ENCODE measurements at places on chromosomes 4 and X.

DNA sequence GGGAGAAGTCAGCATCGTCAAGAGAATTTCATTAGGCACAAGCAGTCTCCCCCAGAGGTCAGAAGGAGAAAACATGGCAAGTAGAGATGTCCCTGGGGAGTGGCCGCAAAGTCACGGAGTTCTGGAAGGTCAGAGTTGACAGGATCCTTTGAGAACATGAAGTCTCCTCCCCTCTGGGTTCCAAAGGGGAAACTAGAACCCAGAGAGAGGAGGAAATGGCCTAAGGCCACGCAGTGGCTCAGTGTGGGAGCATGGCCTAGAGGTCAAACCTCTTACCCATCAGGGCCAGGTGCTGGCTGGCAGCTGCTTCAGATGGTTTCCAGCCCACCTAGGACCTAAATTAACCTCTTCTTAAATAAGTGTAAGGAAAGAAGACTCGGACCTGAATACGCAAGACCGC lies 884 bp downstream of the IDH3G start:
- DNase-seq, result no peak

- no peak for DNase-seq
Observed at GRCh38 chr4:82691431-82691830, 107.2 kb downstream of the SCD5 start.

GRCh38 chr4:185096032-185096653 lies 46.9 kb upstream of the SLC25A4 start:
- DNase-seq, result no peak

- DNase-seq, result no peak
Observed at GRCh38 chrX:70669120-70669519, 224.5 kb downstream of the DLG3 start.

DNA sequence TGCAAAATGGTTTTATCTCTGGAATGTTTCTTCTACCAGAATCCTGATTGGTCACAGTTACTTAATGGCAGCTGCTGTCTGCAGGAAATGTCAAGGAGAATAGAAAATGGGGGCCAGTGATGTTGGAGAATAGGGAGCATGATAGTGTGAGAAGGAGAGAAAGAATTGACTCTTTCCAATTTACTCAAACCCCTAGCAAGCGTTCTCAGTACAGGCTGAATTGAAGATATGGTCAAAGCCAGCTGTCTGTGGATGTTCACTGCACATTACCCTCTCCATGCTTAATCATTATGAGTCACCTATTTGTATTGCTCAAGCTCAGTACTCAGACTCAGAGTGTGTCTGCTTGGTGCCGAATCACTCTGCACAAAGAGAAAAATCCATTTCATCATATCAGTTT lies 57.8 kb upstream of the FAM47B start:
- DNase-seq, result no peak

DNA sequence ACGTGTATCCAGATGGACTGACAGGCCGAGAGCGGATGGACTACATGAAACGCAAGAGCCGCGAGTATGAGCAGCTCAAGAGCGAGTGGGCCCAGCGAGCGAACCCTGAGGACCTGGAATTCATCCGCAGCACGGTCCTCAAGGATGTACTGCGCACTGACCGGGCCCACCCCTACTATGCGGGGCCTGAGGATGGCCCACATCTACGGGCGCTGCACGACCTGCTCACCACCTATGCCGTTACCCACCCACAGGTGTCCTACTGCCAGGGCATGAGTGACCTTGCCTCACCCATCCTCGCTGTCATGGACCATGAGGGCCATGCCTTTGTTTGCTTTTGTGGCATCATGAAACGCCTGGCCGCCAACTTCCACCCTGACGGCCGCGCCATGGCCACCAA lies 14.6 kb upstream of the RBM3 start:
- DNase-seq, result no peak

- DNase-seq, result no peak
Observed at GRCh38 chr4:53376900-53377299, 541 bp upstream of the FIP1L1 start.

- no peak for DNase-seq
Observed at GRCh38 chr4:139223682-139224317, 46.8 kb upstream of the ELF2 start.

- DNase-seq, result no peak
Observed at GRCh38 chr4:108331905-108332632, 163.3 kb upstream of the LEF1 start.

- DNase-seq, result no peak
Observed at GRCh38 chrX:129759576-129760061, 20.1 kb upstream of the SASH3 start.

Data from NCI-H187 treated with DMSO at 0.1 percent for 48 hours (cell line).